HT1080 (cell line): ENCODE measurements at places on chromosomes 2 and 18.

DNA sequence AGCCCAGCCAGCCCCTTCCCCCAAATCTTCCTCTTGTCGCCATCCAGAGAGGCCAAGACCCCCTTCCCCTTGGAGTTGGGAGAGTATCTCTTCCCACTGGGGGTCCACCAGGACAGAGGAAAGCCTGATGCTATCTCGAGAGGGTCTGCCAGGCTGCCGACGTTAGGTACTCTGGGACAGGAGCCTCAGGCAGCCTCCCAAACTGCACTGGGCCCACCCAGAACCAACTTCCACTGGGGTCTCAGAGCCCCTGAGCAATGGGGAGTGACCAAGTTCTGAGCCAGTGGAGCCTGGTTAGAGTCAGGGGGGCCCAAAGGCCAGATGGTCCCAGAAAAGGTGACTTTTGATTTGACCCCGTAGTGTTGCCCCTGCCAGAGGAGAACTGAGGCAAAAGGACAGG, 189.1 kb downstream of the INHBB start:
- no peak for DNase-seq

- DNase-seq, result no peak
Observed at GRCh38 chr2:217792626-217793527, 209.9 kb downstream of the TNS1 start.

DNA sequence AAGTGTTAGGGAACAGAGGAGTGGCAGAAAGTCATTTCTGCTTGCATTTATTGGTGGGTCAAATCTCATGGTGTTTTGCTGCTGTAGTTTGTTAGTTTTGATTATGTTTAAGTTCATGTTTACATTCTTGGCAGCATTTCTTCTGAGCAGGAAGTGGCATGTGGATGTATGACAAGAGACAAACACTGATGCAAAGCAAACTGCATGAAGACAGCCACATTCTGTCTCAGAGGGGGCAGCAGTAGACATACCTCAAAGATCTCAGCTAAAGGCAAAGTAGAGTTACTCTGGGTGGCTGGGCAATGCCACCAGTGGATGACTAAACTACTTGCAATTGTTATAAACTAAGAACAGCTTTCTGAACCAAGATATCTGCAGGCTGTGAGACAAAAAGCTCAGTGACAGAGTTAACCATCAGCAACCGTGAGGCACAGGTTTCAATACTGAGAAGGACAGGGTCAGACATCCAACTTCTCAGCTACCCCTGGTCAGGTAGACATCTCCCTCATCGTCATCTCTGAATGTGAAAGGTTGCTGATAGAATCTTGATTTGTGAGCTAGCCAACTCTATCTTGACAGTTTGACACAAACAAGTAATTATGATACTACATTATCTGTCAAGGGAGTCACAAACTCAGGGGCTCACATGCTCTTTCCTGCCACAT, 16.4 kb downstream of the GALNT3 start:
- DNase-seq, result no peak

DNA sequence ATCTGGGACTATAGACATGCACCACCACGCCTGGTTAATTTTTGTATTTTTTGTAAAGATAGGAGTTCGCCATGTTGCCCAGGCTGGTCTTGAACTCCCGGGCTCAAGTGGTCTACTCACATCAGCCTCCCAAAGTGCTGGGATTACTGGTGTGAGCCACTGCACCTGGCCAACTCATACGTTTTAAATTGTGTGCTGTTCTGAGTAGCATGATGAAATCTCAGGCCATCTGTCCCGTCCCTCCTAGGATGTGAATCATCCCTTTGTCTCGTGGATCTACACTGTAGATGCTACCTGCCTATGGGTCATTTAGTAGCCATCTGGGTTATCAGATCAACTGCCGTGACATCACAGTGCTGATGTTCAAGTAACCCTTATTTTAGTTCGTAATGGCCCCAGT, 38.5 kb upstream of the RMP24 start:
- DNase-seq, result peak; percentile 84

- no peak for DNase-seq
Observed at GRCh38 chr2:23271230-23271629, 113.7 kb upstream of the KLHL29 start.

DNA sequence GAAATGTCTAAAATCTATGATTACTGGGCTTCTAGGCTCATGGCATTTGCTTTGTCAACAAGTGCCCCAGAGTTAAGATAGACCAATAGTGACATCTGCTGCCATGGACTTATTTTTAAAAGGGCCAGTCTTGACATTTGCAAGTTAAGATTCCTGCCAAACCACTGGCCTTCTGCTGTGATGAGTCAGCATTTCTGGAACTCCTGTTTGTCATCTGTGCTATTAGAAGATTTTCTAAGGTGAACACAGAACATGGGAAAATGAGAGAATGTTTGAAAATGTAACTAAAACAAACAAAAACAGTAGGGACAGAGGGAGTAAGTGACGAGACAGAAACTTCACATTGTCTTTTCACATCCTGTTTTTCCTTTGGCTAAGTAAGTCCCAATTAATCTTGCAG, 93.7 kb upstream of the WDR75 start:
- DNase-seq, result peak; percentile 85

GRCh38 chr2:43537137-43537536, 58.7 kb downstream of the THADA start:
- no peak for DNase-seq

- no peak for DNase-seq
Observed at GRCh38 chr2:197297266-197297665, 13.3 kb downstream of the ANKRD44 start.

DNA sequence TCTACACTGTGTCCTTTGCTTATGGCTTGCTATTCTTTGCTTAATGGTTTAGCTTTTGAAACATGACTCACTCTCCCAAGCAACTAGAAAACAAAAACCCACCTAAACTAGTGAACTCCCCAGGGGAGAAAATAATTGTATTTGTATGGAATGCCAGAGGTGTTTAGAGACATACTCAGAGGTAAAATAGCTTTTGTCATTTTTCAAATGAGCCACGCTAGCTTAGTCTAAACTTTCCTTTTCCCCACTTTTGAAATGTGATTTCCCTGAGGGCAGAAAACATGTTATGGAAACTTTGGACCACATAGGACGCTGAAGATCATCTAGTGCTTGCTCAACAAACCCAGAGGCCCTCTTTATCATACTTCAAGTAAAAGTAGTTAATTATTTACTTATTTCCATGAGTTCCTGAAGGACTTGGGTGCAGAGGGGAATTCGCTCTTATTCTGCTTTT, 16.5 kb upstream of the CYTIP start:
- DNase-seq, result no peak

DNA sequence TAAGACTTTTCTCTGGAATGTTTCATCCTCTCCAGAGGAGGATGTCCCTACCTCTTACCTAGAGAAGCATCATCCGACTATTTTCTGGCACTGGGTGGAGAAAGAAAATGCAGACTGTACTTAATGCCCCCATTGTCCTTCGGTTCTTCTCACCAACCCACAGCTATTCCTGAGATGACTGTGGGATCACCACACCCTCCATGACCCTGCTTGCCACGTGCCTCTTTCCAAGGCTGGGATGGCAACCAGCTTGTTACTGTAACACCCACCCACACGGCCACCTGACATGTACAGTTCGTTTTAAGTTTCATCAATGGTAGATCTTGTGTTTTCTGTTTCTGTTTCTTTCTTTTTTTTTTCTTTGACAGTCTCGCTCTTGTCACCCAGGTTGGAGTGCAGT, 365.2 kb downstream of the FBXO15 start:
- peak; percentile 7 for DNase-seq

DNA sequence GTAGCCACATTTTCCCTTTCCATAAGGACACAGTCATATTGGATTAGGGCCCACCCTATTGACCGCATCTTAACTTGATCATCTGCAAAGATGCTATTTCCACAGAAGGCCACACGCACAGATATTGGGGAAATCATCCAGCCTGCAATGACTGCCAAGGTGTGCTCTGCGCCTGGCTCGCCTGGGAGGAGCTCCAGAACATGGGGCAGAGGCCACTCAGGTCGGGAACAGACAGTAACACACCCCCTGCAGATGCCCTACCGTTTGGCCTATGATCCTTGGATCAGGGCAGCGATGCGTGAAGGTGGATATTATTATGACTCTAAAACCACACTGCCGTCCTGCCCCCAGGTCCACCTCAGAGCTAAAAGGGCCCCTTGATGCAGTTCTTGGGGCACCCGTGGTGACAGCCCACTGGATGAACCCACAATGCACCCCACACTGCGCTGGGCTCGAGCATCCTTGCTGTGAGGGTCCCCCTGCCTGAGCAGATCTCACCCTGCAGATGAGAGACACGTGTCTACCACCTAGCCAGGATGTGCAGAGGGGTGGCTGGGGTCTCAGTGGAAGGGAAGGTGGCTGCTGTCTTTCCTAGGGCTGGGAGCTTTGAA, 72.9 kb upstream of the ZNF516 start:
- no peak for DNase-seq

- no peak for DNase-seq
Observed at GRCh38 chr2:230224458-230224857, 1.1 kb upstream of the SP140 start.

GRCh38 chr2:134689315-134689714, 29.5 kb downstream of the TMEM163 start:
- DNase-seq, result no peak

GRCh38 chr18:27349284-27349882, 164.3 kb upstream of the CHST9 start:
- no peak for DNase-seq

DNA sequence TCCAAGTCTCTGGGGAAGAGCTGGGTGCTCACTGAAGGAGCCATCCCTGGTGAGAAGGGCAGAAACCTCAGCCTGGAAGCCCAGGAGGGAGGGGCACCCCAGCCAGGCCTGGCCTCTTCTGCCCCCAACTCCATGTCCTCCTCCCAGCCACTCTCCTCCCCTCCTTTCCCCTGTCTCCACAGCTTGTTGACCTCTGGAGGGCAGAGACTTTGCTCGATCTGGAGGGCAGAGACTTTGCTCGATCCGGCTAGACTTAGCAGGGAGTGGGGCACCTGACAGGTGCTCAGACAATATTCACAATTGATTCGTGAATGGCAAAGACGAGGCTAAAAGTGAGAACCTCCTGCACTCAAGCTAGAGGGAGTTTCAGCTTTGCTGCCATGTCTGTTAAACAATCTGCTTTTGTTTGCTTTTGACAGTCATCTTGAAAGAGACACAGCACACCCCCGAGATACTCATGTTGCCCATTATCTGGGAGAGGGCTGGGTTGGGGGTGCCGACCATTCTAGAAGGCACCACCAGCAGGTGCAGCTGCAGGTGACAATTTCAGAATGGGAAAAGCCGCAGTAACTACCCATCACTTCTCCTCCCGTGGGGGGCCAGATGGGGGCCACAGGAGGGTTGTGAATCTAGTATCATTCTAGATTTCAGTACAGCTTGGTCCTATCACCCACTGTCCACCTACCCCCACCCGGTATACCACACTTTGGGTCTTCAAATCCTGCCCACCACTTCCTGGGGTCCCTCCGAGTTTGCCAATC, 54.8 kb downstream of the DNMT3A start:
- DNase-seq, result no peak

DNA sequence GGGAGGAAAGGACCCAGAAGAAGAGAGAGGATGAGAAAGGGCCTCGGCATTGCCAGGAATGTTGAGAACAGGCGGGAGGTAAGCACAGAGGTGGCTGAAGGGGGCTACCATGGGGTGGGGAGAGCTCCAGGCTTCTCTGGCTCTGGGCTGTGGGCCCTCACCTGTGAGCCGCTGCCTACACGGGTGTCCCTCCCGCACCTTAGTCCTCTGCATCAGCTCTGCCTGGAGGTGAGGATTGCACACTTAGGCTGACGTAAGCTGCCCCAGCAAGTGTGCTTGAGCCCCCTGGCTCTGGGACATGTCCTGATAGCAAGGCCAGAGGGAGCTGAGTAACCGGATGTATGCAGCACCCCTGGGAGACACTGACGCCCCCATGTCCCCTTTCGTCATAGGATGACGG, 33.9 kb downstream of the TMEM18 start:
- no peak for DNase-seq

DNA sequence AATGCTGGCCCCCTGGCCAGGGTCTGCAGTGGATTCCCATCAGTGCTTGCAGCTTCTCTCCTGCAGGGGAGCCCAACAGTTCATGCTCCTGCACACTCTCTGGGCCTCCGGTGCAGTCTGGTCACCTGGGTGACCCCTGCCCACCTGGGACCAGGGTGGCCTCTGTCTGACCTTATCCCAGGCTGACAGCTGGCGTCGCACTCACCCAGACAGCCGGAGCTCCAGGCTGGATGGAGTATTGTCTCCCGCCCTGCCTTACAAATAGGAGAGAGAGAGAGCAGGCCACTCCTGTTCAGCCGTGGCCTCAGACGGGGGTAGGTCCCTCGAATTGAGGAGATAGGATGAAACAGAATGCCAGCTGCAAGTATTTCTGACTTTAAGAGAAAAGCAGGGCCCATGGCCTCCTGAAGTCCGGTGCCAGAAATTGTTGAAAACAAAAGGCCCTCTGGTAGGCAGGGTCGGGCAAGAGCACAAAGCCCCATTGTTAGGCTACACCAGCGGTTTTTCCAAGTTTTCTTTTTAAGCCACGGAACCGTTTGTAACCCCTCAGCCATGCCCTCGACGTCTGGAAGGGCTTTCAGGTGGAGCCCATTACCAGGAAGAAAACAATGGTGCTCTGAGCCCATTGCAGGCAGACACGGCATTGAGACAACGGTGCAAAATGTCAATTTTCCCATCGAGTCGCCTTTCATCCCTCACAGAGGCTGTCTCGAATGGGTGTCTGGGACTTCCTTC, 258.4 kb downstream of the BCL11A start:
- peak; percentile 6 for DNase-seq

- no peak for DNase-seq
Observed at GRCh38 chr2:161152302-161152701, 7.9 kb upstream of the TANK start.

- DNase-seq, result no peak
Observed at GRCh38 chr18:53756610-53756972, 467.9 kb downstream of the MBD2 start.

- DNase-seq, result no peak
Observed at GRCh38 chr2:233793465-233794127, 15.5 kb downstream of the MROH2A start.

- peak; percentile 90 for DNase-seq
Observed at GRCh38 chr2:105102963-105103421, 65.1 kb downstream of the MRPS9 start.

- no peak for DNase-seq
Observed at GRCh38 chr18:48292229-48292628, 117.0 kb downstream of the ZBTB7C start.

GRCh38 chr2:174630107-174630506, 32.5 kb upstream of the WIPF1 start:
- DNase-seq, result no peak

DNA sequence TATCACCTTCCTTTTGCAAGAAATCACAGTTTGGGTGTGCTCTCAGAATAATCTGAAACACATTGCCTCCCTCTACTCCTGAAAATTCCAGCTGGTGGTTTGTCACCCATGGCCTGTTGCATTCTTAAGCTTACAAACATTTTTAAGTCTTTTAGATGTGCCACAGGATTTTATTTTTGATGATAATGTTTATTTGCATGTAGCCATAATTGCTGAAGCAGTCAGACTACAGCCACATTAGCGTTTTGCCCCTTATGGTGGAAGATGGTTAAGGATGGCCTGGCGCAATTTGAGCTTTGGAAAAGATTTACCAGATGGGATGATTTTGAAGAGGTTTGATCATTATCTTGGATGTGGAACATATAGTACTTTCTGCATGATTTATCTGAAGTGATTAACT, 439.5 kb downstream of the MEIS1 start:
- no peak for DNase-seq

- peak; percentile 65 for DNase-seq
Observed at GRCh38 chr18:79422022-79422782, 26.5 kb downstream of the NFATC1 start.

- DNase-seq, result no peak
Observed at GRCh38 chr2:232800166-232800565, 23.8 kb upstream of the KCNJ13 start.

GRCh38 chr2:92072461-92073035, 2798.7 kb upstream of the TEKT4 start:
- no peak for DNase-seq

GRCh38 chr18:48801728-48802542, 148.8 kb downstream of the SMAD7 start:
- DNase-seq, result no peak
